ENCODE measurements at places on chromosomes 1 and 21.

DNA sequence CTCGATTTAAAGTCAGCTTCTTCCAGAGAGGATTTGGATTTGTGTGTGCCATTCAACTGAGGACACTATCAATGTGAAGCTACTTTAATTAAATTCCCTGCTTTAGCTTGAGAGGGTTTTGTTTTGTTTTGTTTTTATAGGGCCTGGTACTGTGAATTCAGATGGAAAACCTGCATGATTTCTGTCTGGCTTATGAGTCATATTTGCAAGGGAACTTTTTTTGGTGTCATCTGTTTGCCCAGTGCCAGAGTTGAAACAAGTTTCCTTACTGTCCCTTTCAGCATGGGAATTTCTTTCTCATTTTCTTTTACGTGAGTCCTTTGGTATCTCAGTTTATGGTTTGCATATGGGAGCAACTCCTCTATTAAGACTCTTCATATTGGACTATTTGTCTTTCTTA, 194.6 kb downstream of the GREM2 start:
- DNase-seq, result no peak

DNA sequence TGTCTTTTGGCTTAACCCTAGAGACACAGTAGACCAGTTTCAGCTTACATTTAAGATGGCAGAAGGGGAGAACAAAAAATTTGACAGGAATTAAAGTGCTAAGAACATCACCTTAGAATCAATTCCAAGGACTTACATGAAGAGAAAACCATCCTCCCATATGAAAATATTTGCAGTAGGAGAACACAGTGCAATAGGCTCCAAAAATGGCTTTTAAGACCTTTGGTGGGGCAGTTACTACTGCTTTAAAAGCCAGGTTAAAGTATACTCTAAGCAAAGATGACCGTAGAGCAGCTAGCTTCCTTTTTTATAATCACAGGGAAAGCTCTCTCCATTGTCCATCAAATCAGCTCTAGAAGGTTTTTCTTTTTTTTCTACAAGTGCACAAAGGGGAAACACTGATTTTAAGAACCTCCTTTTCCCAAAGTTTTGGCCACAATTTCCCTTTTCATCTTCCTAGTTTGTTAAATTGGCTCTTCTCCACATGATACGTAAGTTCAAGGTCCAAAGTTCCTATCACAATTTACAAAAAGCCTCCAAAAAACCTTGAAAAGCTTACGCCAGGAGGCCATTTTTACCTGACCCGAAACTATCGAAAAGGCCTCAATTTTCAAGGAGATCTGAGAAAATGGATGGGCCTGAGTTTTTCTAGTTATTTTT, 3.3 kb downstream of the TXNIP start:
- DNase-seq, result no peak

DNA sequence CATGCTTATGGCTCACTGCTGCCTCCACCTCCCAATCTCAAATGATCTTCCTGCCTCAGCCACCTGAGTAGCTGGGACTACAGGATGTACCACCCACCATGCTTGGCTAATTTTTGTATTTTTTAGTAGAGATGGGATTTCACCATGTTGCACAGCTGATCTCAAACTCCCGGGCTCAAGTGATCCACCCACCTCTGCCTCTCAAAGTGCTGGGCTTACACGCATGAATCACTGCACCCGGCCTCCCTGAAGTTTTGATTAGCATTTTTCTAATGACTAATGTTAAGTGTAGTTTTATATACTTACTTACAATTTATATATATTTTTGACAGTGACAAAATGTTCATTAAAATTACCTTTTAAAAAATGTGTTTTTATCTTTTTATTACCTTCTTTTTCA, 41.1 kb downstream of the ZNF678 start:
- no peak for DNase-seq

DNA sequence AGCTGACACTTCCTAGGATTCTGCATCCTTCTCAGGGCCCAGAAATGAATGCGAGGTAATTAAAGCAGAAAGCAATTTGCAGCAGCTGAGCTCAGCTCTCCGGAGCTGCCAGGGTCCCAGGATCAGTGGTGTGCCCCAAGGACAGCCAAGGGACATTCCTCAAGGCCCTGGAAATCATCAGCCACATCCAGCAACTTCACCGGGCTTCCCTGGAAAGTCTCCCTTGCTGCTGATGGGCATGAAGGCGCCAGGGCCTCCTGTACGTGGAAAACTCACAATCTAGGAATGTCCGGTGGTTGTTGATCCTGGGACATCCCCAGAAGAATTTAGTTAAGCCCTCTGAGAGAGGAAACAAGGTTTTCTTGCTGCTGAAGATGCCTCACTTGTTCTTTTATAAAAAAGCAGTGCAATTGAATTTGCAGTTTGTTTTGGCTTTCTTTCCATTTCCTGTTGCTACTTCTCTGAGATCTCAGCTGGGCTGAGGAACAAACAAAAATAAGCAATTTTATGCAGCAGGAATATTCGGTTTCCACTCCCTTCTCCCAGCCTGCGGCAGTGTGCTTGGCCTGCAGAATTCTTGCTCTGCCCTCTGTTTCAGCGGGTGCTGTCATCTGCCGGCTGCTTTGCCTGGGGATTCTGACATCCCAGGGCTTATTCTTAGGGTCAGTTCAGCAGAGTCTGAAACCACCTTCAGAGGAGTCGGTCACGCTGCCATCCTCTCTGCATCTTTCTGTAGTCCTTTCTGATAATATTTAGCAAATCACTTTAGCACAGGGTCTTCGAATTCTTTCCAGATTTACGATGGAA, 85.9 kb downstream of the TCP10L start:
- no peak for DNase-seq

DNA sequence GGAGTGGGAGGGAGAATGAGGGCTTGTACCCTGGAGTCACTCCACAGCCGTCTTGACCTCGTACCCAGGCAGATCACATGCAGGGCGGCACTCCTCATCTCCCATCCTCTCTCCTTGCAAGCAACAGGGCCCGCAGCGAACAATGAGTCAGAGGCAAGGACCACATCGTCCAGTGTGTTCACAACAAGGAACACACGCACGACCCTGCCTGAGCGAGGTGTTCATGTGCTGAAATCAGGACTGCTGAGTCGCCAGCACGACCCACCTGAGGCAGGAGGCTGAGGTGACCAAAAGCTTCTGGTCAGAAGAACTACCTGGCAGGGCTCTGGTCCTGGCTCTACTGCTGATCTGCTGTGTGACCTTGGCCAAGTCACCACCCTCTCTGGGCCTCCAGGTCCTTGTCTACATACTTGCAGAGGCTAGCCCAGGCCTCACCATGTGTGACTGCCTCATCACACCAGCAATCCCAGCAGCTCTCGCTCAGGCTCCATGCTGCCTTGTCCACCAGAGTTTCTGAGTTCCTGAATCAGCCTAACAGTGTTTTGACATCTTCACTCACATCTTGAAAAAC, 78.0 kb downstream of the SSBP3 start:
- no peak for DNase-seq

DNA sequence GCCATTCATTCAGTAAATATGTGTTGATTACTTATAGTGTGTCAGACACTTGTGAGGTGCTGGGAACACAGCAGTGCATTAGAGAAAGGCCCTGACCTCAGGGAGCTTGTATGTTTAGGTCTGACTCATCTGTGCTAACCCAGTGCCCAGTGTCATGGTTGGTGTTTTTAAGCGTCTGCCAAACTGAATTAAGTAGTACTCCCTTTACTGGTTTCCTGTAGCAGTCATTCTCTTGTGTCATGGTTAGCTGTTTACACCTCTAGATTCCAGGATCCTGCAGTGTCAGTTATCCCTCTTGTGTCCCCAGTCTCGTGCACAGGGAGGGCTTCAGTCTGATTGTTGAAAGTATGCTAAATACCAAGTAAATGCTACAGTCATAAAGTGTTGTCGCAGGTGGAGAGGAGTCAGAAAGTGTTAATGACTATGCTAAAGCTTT, 14.2 kb downstream of the UCK2 start:
- DNase-seq, result no peak

DNA sequence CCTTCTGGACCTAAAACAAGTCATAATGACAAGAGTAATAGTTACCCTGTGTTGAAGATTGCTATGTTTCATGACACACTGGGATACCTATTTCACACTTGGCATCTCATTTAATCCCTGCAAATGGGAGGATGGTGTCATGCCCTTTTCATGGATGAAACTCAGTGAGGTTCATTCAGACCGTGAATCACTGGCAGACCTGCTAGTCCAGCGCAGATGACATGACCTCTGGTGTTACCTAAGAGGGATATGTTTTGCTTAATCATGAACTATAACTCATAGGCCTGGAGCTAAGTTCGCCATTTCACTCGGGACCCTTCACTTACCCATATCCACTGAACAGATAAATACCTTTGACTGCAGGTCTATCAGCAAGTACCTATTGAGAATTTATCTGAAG, 286.6 kb upstream of the FMN2 start:
- DNase-seq, result no peak

DNA sequence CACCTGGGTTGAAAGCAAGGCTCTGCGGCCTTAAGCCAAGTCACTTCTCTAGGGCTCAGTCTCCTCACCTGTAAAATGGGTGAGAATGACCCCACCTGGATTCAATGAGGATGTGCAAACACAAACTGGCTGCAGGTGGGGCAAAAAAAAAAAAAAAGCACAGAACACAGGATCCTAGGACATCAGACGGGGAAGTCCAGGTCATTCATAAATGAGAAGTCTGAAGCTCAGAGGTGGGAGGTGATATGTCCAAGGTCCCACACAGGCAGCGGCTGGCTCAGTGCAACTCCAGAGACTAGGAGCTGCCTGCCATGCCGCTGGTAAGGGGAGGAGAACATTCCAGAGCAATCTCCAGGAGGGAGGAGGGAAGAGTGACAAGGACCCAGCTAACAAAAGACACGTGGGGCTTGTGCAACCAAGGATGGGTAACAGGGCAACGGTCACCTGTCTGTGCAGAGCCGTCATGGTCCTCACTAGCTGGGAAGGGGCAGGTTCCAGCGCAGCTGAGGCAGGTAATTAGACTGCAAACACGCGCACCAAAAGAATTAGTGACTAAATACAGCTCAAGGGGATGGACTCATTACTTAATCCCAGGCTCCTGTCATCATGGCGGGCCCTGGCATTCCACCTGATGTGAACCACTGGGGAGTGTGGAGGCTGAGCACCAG, 19.5 kb downstream of the IFFO2 start:
- DNase-seq, result no peak

DNA sequence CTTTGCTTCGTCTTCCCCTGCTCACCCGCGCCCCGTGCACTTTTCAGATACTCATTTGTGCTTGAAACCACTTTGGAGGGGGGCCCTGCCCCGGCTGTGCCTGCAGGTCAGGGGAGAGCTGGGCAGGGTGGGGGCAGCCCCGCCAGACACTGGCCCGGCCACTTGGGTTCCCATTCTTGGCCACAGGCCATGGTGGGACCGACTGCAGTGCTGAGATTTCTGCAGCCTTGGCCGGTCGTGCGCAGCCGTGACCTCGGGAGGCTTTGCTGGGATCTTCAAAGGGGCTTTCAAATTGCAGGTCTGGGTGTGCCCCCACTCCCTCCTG, 54.5 kb upstream of the TTC34 start:
- DNase-seq, result no peak

GRCh38 chr1:25700144-25700523, 83.5 kb downstream of the MAN1C1 start:
- DNase-seq, result no peak

DNA sequence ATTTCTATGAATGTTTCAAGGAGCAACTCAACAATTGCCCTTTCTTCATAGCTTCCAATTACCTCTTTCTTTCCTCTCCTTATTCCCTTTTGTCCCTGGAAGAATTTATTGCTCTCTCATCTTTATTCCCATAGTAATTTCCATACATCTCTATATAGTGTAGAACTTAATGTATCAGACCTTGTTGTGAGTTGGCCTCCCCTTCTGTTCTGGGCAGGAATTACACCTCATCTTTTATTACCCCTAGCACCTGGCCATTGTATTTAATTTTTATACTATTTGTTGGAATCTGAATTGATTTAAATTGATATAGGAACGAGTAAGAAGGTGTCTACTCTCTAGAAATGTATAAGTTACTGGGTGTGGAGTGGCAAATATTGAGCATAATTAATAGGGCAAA, 114.5 kb downstream of the CACHD1 start:
- no peak for DNase-seq

- no peak for DNase-seq
These were observed 31.9 kb upstream of the RGS21 start for GRCh38 chr1:192284927-192285326.

DNA sequence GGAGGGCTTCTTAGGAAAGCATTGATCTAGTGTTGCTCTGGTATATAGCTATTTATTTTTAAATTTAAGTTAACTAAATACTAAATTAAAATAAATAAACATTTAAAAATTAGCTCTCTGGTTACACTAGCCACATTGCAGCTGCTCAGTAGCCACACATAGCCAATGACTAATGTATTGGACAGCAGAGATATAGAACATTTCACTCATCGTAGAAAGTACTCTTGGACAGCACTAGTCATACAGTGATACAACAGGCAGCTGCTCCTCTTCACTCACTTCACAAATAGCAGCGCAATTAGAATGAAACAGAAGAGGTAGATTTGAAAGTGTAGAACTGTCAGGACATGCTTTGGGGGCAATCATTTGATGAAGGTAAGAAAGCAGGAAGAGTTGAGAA, 245.4 kb downstream of the PBX1 start:
- no peak for DNase-seq

DNA sequence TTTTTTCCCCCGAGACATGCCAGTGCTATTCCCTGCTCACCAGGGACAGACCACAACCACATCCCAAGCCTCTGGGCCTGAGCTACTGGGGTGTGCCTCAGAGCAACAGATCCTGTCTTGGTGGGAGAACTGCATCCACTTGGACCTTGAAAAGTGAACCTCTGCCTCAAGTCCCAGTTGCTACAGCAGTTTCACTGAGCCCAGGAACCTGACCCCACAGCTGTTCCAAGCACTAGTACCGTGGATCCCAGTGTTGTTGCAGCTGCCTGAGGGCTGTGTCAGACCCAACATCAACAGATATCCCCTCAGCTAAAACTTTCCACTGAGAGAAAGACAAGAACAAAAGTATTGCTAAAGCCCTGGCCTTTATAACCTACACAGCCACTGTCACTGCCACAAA, 373.0 kb downstream of the PLPP3 start:
- DNase-seq, result no peak

DNA sequence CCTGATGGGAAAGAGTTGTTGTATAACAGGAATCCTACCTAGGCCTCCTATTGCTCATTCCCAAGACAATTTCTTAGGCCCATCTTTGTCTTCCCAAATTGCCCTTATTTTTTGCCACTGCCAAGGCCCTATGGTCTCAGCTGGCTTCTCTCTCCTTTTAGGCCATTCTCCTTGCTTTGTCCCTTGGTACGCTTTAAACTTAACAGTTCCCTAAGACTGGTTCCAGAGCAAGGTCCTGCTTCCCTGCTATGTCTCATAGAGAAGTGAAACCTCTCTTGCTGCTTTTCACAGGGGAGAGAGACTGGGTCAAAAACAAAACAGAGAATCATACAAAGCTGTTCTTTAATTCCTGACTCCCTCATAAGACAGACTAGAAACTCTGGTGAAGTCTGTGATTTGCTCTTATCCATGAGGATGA, 77.1 kb downstream of the XCL2 start:
- DNase-seq, result no peak

- no peak for DNase-seq
These were observed 130.3 kb downstream of the GLIS1 start for GRCh38 chr1:53608676-53609075.

- no peak for DNase-seq
These were observed 496 bp downstream of the VPS45 start for GRCh38 chr1:150068109-150068435.
